ENCODE measurements at places on chromosomes 1 and 21.

GRCh38 chr1:225942574-225942973 is 1.6 kb upstream of the LEFTY2 start:
- DNase-seq, result no peak

DNA sequence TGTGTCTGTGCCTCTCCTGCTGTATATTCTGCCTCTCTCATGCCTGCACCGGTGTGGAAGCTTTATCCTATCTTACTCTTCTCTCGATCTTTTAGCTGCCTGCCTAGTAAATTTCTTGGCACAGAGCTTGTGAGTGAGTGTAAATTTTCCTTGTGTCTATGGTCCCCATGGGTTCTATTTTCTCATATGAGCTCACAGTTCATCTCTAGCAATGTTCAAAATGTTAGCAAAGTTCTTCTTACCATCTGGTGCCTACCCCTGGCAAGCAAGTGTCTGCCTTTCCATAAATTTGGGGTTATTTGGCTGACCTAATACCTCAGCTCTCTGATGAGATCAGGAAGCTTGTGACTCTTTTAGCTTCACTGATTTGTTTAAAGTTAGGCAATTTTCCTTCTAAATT is 572.1 kb upstream of the BRINP3 start:
- DNase-seq, result no peak

DNA sequence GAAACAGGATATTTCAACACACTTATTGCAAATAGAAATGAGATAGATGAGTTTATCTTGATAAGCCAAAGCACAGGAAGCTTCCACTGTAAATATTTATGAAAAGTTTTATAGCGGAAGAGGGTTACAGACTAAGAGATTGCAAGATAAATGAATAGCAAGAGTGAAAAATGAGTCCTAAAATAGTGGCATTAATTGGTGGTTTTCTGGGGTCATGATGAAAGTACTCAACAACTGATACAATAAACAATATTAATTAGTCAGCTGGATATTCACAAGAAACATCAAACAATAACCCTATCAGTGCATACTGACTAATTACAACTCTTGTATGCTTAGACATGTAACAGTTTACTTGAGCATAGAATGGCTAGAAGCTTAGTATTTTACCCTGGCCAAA is 154.8 kb upstream of the CHODL start:
- DNase-seq, result no peak

- no peak for DNase-seq
These were observed 1.1 kb downstream of the LGALS8 start for GRCh38 chr1:236524895-236525184.

DNA sequence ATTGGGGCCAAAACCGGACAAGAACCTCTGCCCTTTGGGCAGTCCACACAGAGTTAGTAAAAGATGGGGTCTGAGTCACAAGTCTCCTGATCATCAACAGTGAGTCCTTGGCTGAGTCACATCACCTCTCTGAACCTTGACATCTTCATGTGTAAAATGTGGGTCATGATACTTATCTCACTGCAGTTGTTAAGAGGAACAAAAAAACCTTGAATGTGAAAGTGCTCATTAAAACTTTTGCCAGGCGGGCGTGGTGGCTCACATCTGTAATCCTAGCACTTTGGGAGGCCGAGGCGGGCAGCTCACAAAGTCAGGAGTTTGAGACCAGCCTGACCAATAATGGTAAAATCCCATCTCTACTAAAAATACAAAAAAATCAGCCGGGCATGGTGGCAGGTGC is 15.7 kb downstream of the S100A16 start:
- DNase-seq, result peak; percentile 43

GRCh38 chr1:216111842-216112241 is 311.4 kb downstream of the USH2A start:
- DNase-seq, result no peak

DNA sequence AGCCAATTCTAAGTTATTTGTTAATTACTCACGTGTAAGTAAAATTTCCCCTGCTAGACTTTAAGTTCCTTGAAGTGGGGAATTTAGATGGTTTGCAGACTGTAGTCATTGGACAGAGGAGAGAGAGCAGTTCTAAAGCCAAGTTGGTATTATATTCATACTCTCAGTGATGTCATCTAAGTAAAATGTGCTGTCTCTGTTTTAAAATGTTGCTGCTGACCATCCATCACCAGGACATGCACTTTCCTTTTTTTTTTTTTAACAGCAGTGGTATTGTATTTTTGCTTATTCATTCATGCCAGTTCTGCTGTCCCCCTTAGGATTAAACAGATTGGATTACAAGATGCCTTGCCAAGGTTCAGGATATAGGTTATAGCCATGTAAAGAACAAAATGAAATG is 2.3 kb downstream of the TTLL7 start:
- peak; percentile 70 for DNase-seq

- DNase-seq, result peak; percentile 98
These were observed 27.5 kb downstream of the ARID1A start for GRCh38 chr1:26723013-26723991.

GRCh38 chr1:52669696-52670095 is 28.5 kb downstream of the COA7 start:
- peak; percentile 57 for DNase-seq

GRCh38 chr1:28789816-28790215 is 22.2 kb upstream of the OPRD1 start:
- DNase-seq, result no peak

DNA sequence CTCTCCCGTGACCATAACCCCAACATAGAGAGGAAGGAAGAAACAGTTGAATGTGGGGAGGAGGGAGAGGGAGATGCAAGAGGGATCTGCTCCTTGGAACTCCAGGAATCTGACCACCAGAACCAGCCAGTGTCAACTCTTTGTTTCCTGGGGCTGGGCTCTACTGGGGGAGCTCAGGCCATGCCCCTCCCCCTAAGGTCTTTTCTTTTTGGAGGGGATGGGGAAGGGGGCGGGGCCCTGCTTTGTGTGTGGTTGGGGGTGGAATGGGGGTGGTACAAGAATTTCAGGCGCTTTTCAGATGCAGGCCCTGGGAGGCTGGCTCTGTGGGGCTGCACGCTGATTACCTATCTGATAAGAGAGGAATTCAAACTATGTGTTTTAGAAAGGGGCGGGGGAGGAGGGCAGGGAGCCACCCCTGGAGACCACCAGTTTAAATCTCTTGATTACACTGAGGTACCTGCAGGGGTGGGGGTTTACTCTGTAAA is 8.3 kb downstream of the LIN28A start:
- peak; percentile 65 for DNase-seq

DNA sequence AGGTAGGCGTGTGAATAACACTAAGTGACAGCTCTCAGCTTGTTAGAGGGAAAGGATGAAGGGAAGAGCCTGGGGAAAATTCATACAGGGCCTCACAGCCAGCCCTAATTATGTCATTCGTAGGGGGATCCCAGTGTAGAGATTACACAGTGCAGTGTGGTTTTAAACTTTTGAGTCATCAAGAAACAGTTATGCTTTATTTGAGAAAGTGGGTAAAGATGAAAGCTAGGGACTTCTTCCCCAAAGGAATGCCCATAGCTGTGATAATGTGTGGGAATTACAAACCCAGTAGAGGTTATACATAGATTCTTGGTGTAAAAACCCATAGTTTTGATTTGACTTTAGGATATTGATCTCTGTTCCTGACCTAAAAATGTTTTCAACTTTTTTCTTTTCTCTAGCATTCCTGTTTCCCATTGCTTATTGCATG is 1.9 kb downstream of the TTF2 start:
- DNase-seq, result peak; percentile 80

- peak; percentile 91 for DNase-seq
These were observed 395 bp upstream of the ENO1 start for GRCh38 chr1:8878698-8879463.

DNA sequence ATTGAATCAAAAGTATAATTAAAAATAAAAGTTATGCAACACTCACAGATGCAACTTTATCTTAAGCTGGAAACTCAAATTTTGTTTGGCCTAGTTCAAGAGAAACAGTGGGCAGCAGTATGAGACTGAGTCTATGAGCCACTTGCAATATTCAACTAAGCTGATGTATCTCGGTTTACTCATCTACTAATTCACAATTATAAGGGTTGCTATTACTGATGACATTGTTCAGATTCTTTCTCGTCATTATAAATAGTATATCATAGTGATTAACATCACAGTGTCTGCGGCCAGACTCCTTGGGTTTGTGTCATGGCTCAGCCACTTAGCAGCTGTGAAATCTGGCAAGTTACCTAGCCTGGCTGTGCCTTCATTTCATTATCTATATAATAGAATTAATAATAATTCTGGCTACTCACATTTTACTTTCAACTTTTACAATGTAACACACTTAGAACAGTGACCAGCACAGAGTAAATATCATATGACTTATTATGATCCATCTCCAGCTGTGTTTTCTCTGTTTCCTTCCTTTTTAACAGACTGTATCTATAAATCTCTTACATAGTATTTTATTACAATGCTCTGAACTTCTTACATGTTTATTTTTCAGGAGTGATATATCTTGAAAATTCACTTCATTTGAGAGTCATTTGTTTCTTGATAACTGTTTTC is 194.3 kb upstream of the RGS18 start:
- DNase-seq, result no peak

GRCh38 chr1:6612641-6613360 is 730 bp upstream of the PHF13 start:
- peak; percentile 35 for DNase-seq

GRCh38 chr1:14842891-14843290 is 244.4 kb downstream of the KAZN start:
- DNase-seq, result no peak

GRCh38 chr1:165884690-165885304 is 57.4 kb downstream of the UCK2 start:
- DNase-seq, result no peak

DNA sequence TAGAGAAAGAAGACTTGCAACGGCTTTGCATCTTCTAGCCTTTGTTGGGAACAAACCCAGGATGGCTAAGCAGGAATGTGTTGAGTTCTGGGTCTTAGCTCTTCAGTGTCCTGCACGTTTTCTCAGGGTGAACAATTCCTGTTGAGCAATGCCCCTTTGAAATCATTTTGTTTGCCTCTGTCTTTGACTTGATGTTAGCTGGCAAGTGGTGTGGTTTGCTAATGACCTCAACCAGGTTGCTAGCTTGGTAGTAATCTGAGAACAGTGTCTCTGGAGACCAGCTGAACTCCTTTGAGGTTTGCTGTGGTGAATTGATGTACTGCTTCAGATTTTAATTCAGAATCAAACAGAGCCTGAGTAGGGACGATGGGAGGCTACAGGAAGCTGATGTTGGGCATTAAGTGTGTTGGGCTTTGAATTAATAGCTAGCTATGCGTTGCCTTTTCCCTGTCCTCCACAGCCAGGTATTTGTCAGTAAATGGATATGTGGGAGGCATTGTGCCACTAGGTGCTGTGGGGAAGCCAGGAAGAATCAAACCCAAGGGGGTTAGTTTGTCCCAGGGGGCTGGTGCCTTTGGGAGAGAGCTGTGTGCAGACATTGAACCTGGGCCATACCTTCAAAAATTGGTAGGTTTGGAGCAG is 23.3 kb upstream of the SRSF10 start:
- DNase-seq, result peak; percentile 29

DNA sequence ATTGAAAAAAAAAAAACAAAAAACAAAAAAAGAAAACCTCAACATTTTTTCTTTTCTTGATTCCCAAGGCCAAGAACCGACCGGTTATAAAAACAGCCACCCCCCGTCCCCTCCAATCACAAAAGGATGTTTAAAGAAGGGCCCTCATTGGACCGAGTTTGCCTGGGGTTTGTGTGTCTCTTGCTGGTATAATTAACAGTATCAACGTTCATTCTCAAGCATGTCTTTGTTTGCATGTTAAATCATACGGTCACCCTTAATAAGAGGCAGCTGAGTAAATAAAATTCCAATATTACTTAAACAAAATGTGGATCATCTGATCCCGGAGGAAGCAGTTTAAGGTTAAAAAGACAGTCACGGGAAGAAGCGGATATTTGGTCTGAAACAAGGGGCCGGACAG is 201.1 kb downstream of the PRDM2 start:
- no peak for DNase-seq

GRCh38 chr1:25908161-25908560 is 1.9 kb upstream of the STMN1 start:
- no peak for DNase-seq

DNA sequence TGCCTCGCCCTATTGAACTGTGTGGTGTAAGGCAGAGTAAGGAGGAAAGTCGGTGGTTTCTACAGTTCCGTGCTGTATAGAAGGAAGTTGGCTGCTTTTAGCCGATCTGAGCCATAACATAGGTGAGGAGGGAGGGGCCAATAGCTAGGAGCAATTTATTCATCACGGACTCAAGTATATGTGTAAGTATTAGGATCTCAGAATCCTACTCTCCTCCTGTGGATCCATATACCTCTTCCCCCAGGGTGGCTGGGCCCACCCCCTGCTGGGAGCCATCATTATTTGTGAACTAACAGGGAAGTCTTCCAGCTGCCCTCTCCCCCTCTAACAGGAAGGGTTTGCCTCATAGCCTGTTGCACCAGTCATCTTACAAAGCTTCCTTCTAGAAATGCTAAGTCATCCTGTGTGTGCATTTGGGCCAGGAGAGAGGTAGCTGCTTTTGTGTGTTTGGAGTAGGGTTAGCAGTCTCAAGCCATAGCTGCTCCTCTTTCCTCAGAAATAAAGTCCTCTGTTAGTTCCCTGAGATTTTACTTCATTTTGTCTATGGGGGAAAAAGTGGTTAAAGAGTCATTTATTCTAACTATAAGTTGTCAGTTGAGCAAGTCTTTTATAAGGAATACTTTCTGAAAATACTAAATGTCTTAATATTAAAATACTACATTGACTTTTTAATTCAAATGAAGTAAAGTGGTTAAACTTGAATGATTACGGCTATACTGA is 14.9 kb upstream of the CENPS start:
- DNase-seq, result peak; percentile 60

DNA sequence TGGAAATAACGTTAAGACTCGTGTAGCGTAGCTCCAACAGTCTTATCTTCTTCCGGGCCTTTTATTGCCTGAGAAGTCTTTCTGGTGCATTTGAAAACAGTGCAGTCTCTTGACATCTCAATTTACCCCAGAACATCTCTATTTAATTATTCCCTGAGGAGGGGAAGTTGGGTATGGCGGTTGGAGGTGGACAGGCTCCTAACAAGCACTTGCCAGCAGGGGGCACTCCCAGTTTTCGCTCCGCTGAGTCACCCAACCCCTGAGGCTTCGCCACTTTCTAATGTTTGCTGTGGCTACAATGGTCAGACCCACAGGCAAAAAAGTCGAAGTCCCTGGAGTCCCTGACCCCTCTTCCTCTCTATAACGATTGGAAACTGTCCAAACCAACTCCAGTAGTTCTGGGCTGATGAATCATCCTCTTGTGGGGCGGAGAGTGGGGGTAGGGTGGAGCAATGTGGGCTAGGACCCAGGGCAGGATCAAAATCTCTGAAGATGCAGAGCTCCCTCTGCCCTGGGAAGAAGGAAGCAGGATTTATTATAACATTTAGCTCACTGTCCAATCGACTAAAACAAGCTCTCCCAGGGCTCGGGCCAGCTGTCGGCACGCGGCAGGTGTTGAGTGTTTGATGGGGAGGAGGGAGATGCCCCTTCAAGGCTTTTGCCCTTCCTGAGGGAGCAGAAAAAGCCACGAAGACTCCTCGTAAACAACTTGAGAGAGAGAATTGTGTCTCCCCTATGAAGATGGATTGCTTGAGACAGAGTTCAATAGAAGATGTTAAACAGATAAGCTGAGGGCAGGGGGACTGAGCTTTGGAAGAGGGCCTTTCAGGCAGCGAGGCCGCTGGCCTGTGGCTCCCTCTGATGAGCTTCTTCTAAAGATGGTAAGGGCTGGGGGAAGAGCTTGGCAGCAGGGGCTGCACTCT is 85.7 kb downstream of the BRINP2 start:
- peak; percentile 76 for DNase-seq

Data from NCI-H226 (cell line).